Activated T-helper 1 cell treated with Interleukin-2 at 50 U/mL for 16 hours (primary cell): ENCODE measurements at places on chromosomes 3 and 15.
A peak's percentile ranks its signal among the peaks of the same experiment; 100 is the strongest.

GRCh38 chr3:188529228-188529627 is 375.3 kb downstream of the LPP start:
- DNase-seq = no peak

DNA sequence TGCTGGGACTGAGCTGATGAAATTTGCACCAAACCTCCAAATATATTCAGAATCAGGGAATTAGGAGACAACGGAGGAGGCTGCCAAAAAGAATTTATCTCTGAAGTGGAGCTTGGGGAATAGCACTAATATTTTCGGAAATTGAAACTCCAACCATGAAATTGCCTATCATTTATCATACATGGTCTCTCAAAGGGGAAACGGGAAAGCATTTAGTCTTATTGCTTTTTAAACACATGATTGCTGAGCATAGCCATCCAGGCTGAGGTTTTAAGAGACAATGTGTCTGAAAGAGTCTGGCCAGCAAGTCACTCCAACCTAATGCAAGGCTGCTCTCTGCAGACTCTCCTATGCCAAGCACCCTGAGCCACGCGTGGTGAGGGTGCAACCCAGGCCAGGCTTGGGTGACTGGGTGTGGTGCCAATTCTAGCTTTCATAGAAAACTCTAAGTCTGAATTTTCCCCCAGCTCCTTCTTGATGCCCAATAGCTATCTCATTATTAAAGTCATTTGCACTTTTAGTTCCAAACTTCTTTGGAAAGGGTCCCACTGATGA is 200.2 kb downstream of the RPLP1 start:
- no peak for DNase-seq

DNA sequence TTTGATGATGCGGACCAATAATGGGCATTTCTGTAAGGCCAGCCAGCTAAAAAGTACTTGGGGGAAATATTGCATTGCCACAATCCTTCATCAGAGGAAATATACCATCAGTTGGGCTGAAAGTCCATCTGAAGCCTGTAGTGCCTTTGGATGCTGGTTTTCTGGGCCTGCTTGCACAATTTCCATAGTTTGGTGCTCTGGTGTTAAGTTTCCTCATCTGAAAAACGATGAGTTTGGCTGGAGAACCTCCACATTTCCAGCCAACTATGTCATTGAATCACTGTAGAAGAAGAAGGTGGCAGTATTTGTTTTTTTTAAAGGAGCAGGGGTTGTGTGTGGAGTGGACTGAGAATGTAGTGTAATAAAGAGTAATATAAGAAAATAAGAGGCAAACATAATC is 10.1 kb downstream of the CCNB2 start:
- no peak for DNase-seq

GRCh38 chr15:99449514-99449913 is 116.3 kb upstream of the MEF2A start:
- no peak for DNase-seq

GRCh38 chr15:74252291-74252690 is 16.2 kb downstream of the CCDC33 start:
- no peak for DNase-seq

- no peak for DNase-seq
Measured at GRCh38 chr3:13228584-13228983, 155.4 kb upstream of the IQSEC1 start.

DNA sequence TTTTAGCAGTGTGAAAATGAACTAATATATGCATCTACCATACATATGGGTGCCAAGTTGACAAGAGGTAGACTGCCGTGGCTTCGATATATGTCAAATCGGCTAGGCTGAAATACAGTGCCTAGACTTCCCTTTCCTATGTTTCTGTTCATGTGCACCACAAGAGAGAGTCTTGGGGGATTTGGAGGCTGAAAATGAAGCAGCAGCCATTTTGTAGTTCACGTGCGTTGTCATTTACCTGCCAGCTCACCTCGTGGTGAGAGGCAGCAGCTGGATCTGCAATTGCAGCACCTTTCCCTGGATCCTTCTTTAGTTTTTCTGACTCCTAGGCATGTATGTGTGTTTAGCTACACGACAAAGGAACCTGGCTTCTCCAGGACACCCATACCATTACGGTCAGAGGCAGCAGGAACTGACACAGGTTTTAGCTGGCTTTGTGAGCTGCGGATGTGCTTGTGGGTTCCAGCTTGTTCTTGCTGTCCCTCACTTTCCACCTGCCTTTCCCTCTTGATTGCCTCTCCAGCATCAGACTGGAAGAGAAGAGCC is 40.5 kb upstream of the SIAH2 start:
- DNase-seq = no peak

GRCh38 chr15:94008104-94009074 is 223.0 kb upstream of the MCTP2 start:
- DNase-seq = no peak

DNA sequence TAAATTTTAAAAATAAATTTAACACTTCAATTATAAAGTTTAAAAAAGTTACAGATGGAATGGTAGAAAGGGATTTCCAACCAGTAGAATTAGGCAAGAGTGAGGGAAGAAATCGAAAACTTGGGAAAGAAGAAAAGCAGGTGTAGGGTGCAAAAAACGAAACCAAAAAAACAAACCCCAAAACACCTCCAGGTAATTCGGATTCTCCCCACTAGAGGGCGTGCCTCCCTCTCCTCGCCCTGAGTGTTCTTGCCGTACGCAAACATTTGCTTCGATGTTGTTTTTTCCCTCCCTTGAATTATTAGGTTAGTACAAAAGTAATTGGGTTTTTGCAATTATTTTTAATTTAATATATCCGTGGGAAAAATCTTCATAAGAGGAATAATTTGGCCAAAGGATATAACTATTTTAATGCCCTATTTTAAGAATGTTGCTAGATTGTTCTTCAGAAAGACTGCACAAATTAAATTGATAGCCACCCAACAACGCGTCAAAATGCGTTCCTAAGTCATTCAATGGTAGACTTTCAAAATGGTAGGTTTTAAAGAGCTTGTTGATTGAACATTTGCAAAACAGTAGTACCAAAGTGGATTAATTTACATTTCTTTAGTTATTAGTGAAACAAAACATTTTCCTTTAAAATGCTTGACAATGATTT is 63.7 kb downstream of the SLC30A4 start:
- peak; percentile 67 for DNase-seq

DNA sequence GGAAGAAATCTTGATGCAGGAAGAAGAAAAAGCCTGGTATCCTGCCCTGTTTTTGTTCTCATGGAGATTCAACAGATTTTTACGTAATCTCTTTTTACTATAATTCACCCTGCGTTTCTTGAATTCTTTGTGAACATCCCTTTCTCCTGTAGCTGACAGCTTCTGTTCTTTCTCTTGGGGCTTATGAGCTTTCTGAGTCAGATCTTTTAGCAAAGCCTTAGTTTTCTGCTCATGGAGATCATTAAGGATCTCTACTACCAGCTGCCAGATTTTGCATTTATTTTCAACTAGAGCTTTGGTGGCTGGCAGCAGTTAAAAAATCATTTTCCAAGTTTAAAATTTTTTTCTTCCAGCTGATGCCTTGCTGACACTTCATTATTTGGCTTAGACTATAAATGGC is 51.6 kb downstream of the MOBP start:
- no peak for DNase-seq

DNA sequence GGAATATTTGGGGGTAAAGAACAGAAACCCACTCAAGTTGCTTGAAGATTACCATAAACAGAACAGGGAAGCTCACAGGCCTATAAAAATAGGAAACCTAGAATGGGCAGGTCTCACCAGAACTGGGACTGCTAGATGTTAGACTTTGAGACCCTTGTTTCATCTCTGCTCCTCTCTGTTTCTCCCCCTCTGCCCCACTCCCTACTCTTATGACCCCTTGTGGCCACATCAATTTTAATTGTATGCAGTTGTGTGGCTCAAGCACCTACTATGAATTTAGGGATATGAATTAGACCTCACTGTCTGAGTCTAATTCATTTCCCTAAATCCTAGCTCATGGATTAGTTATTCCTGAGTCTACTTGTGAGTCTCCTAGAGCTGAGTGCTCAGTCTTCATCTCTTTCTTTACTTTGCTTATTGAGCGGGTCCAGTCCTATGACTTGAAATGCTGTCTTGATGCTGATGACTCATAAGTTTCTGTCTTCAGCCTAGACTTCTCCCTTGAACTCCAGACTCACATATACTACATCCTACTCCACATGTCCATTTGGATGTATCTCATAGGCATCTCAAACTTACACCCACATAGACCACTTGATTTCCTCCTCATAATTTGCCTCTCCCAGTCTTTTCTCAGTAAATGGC is 78.7 kb downstream of the ITPR1 start:
- no peak for DNase-seq

DNA sequence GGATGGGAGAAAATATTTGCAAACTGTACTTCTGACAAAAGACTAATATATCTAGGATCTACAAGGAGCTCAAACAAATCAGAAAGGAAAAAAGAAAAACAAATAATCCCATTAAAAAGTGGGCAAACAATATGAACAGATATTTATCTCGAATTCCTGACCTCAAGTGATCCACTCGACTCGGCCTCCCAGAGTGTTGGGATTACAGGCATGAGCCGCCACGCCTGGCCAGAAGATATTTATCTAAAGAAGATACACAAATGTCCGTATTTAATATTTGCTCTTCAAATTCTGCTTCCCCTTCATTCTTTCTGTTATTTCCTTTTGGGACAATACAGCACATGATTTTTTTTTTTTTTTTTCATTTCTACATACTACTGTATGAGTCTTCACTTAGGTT is 151.7 kb upstream of the GRM7 start:
- no peak for DNase-seq

GRCh38 chr15:47788685-47789084 is 71.4 kb downstream of the SEMA6D start:
- DNase-seq = no peak

GRCh38 chr3:101027286-101027685 is 34.1 kb upstream of the ABI3BP start:
- DNase-seq = no peak

- DNase-seq = no peak
Measured at GRCh38 chr3:133945381-133946095, 49.9 kb upstream of the RAB6B start.

DNA sequence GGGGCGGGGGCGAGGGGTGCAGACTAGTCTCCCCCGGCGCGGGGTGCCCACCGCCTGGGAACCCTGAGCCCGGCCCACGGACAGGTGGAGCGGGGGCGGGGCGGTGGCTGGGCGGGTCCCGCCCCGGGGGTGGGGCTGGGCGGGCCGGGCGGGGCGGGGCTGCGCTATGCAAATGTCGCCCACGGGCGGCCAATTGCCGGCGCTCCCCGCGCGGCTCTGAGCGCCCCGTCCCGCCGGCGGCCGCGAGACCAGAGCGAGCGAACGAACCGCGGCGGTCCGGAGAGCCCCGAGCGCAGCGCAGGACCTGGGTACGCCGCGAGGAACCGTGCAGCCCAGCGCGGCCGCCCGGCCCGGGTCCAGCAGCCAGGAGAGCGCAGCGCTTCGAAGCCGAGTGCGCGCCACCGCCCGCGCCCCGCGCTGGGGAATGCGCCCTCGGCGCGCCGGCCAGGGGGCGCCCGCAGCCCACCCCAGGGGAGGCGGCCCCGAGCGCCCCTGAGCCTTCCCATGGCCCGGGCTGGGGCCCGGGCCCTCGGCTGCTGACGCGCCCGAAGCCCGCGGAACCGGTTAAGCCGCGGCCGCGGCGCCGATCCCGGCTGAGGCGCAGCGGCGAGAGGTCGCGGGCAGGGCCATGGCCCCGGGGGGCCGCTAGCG is at the start of gene SEMA3F:
TSS of gene SEMA3F (plus strand) at position 485 of the 651 bp plus-strand sequence. CDS start 4,299 bp downstream, outside the sequence.
- peak; percentile 61 for DNase-seq

- DNase-seq = no peak
Measured at GRCh38 chr3:114506591-114507300, 212.9 kb downstream of the TIGIT start.

- no peak for DNase-seq
Measured at GRCh38 chr3:39295184-39295775, 15.4 kb upstream of the CX3CR1 start.

GRCh38 chr15:77053709-77054108 is 17.2 kb downstream of the TSPAN3 start:
- no peak for DNase-seq

GRCh38 chr15:61380270-61380669 is 151.2 kb upstream of the RORA start:
- DNase-seq = no peak

DNA sequence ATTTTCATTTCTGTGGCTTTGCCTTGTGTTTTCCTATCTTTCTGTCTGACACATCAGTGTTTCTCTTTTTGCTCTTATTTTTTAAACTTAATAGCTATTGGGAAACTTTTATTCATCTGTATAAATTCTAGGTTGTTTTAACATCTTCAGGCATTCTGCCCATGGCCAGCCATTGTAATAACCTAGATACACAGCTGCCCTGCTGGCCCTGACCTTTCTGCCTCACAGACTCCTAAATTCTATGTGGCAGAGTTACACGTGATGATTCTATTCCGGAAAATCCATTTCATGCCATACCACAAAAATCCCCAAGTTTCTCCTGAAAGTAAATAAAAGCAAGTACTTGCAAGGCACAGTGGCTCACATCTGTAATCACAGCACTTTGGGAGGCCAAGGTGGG is 150.1 kb downstream of the UACA start:
- no peak for DNase-seq

GRCh38 chr3:46383951-46384330 is 13.2 kb downstream of the CCR5 start:
- no peak for DNase-seq

- no peak for DNase-seq
Measured at GRCh38 chr3:143885780-143886427, 37.6 kb upstream of the SLC9A9 start.

DNA sequence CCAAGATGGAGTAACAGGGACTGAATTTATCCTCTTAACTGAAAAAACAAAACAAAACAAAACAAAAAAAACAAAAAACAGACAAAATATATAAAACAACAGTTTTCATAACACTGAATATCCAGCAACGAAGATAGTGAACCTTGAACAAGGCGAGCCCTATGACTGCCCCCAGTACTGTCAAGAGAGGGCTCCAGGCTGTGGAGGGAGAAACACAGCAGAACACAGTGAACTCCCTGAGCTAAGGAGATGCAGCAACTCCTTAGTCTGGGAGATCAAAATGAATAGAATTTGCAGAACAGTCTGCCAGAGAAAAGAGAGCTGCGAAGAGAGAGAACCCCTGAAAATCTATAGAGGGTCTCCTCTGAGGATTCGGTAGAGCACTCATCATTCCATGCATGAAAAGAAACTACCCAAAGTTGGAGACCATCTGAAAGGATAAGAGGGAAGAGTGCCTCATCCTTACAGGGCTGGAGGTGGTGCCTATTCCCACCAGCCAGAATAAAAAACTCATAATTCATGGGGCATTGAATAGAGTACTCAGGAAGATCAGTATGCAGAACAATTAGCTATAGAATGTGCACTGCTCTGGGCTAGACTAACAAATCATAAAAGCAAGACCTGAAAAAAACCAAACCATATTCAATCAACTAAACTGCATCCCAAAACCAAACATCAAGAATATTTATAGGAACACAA is 101.8 kb downstream of the FRMD4B start:
- DNase-seq = no peak

DNA sequence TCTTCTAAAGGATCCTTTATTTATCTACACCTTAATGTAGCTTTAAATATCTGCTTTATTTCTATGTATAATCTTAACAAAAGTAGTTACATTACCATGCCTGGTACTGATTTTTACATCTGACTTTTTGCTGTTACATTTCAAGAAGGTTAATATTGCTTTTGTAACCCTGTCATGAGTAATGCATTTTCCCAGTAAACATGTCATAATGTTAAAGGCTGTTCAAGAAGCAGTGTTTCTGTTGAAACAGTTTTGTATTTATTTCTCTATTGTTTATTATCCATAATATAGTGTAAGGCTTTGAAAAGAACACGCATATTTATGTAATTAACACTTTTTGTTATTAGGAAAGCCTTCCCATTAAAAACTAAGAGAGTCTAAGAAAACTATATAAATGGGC is 98.5 kb upstream of the SOX2 start:
- no peak for DNase-seq
